D721Med (cell line): ENCODE measurements at places on chromosomes 1 and 21.

DNA sequence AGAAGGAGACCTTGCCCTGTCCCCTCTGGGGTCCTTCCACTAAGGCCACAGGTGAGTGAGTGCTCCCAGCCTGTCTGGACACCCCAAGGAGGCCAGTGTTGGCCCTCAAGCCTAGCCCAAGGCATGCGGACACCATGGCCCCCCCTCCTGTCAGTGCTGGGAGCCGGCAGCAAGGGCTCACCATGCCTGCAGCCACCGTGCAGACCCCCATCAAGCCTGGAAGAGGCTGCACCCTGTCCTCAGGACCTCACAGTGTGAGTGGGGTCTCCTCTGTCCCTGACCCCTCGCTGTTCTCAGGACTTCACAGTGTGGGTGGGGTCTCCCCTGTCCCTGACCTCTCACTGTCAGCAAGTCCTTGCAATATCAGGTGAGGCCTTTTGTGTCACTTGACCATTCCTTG lies 33.2 kb upstream of the PRSS38 start:
- DNase-seq, result no peak

- DNase-seq, result no peak
These were observed 60.1 kb downstream of the COL18A1 start for GRCh38 chr21:45465105-45465504.

GRCh38 chr21:31347435-31348032 lies 3.5 kb upstream of the TIAM1 start:
- no peak for DNase-seq

GRCh38 chr21:41367945-41368734 lies 6.3 kb downstream of the MX2 start:
- DNase-seq, result no peak
